ENCODE measurements at places on chromosomes 5 and 9.

GRCh38 chr5:111132076-111132475 lies 39.9 kb downstream of the WDR36 start:
- no peak for DNase-seq

DNA sequence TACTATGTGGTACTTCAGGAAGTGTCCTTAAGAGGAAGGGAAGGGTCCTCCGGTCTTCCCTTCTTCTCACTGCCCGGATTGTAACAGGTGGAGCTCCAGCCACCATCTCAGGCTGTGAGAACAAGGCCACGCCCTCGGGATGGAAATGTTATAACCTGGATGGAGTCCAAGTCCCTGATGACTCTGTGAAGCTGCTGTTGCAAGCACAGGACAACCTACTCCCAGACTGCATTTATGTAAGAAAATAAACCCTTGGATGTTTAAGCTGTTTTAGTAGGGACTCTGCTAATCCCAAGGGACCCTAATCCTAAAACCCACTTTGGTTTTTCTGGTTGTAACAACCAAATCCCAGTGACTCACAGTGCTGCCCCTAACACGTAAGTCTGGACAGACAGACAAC lies 221.6 kb downstream of the ACTL7B start:
- no peak for DNase-seq

DNA sequence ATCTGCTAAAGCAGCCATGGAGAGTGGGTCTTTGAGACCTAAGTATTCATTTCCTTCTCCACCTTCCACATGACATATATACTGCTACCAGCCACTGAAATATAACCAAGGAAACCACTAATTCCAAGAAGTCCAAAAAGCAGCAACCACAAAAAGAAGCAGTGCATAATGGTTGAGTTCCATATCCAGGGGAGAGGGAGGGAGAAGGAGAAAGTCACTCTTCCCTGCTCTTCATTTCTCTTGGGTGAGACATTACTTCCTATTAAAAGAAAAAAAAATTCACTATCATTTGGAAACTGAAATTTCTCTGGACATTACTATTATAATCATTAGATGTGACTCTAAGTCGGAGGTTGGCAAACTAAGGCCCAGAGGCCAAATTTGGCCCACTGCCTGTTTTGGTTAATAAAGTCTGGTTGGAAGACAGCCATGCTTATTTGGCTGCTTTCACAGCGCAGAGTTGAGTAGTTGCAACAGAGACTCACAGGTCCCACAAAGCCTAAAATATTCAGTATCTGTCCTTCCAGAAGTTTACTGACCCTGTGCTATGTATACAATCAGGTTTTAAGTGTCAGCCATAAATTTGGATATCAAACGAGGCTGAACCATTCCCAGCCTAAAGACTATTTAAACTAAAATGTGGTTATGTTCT lies 168.6 kb downstream of the MPDZ start:
- DNase-seq, result no peak

DNA sequence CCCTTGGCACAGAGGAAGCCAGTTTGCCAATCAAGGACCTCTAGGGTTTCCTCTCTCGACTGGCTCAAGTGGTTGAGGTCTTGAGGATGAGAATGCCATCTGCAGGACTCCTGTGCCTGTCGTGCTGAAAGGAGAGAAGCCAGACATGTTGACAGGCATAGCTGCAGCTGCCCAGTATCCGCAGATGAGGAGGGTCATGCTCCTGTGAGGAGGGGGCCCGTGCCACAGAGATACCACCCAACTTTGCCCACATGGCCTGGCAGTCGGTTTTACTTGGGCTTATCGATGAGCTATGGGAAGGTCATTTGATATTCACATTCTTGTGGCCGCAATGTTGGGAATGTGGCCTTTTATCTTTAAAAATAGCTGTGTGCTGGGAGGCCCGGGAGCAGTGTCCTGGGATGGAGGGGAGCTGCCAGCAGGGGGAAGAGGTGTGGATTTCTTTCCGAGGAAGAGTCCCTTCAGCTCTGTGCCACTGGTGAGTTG lies 17.4 kb downstream of the FRMPD1 start:
- no peak for DNase-seq

DNA sequence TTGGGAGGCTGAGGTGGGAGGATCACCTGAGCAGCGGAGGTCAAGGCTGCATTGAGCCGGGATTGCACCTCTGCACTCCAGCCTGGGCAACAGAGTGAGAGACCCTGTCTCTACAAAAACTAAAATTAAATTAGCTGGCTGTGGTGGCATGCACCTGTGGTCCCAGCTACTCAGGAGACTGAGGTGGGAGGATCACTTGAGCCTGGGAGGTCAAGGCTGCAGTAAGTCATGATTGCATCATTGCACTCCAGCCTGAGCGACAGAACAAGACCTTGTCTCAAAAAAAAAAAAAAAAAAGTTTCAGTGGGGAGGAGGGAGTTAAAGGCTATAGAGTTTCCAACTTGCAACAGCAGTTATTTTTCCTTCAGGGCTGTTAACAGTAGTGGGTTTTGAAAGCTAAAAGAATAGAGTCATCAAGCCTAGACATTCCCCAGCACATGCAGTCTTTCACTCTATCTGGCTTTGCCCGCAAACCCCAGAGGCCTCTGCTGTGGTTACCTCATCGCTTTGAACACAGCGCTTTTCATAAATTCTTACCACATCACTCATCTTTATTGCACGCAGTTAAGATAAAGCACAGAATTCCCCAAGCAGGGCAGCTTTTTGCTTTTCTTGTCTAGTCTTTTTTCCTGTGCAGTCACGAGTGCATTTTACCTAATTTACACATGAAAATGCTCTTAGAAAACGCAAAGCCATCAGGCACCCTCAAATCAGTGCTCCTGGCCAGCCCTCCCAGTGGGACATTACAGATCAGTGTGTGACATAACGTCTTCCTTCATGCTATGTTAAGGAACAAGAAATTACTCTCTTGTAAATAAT lies 8.7 kb upstream of the SLC2A8 start:
- no peak for DNase-seq

GRCh38 chr9:75414371-75415160 lies 326.3 kb downstream of the OSTF1 start:
- no peak for DNase-seq

- DNase-seq, result no peak
Observed at GRCh38 chr9:98862936-98863335, 55.5 kb downstream of the GALNT12 start.

DNA sequence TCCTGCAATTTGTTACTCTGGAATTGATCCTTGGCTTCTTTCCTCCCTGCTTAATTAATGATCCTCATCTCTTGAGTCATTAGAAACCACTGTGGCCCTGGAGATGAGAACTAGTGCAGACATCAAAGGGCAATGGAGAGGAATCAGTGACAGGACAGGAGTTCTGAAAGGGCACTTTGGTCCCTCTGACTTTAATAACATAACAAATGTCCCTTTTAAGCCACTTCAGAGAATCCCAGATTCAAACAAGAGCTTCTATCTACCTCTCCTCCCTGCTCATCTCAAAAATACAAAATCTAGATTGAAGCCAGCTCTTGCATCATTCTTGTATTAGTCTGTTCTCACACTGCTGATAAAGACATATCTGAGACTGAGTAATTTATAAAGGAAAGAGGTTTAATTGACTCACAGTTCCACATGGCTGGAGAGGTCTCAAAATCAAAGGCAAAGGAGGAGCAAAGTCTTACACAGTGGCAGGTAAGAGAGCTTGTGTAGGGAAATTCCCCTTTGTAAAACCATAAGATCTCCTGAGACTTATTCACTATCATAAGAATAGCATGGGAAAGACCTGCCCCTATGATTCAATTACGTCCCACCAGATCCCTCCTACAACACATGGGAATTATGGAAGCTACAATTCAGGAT lies 139.1 kb downstream of the PLPPR1 start:
- DNase-seq, result no peak

DNA sequence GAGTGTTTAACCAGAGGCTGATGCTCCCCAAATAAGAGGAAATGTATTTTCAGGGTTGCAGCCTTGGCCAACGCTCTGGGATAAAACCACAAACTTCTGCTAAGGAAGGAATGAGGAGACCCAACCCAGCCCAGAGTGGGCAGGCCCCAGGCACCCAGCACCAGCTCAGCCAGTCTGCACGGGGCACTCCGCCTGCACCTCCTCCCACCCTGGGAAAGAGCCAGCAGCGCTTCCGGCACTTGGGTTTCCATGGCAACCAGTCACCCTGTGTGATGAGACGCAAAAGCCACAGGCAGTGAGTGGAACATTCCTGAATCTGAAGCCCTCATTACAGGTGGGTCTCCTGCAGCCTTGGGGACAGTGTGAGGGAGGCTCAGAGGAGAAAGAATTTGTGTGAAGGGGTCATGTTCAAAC lies 85.2 kb upstream of the ZBTB43 start:
- DNase-seq, result no peak

DNA sequence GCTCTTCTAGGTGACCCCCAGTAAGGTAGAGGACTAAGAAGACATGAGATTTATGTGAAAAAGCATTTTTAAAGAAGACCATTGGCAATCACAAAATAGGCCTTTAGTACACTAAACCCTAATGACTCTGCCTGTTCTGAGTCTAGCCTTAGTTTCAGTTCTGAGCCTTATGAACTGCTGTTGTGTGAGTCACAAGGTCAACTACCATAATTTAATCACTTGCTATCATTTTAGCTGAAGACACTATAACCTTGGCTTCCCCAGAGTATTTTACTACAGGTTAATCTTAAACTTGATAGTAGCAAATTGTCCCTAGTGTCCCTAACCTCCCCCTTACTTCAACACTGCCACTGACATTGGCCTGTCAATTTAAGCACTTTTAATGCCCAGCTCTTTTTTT lies 34.4 kb downstream of the APC start:
- DNase-seq, result no peak

Measured in NCI-H187 treated with DMSO at 0.1 percent for 48 hours (cell line).